ENCODE measurements at places on chromosomes 12 and 14.
A peak's percentile ranks its signal among the peaks of the same experiment; 100 is the strongest.

DNA sequence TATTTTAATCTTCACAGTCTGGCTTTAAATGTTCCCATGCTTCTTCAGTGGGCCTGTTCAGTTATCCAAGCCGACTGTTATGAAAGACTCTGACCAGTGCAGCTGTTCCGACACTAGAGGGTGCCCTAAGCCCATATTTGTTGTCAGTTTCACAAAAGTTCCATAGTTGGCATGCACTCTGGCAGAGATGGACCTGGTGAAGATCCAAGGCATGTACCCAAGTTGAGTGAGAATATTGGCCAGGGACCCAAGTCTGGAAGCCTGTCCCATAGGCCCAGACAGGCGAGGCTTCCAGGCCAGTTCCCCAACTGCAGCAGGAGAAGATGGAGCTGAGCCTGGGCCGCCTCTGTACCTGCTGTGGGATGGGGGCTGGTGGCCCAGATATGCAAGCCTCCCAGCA, 27.4 kb upstream of the GUCY2C start:
- peak; percentile 58 for DNase-seq

GRCh38 chr12:5882511-5883190, 62.4 kb downstream of the ANO2 start:
- no peak for DNase-seq

- DNase-seq = peak; percentile 64
These were observed 19.1 kb downstream of the RPAP3 start for GRCh38 chr12:47686645-47687240.

GRCh38 chr12:88015825-88016224, 13.4 kb downstream of the C12orf50 start:
- DNase-seq = no peak

- peak; percentile 70 for DNase-seq
These were observed 1.9 kb upstream of the BCL11B start for GRCh38 chr14:99273766-99274345.

All from hepatocyte (in vitro differentiated cells).